ENCODE measurements at places on chromosomes 16 and 17. TPM values are rescaled to one million over a fixed set of nuclear protein-coding genes. Genes with fewer than 3 reads are reported as not detected.
A peak's percentile ranks its signal among the peaks of the same experiment; 100 is the strongest.

PRR15L gene
- not detected for total RNA-seq

ZNF287 gene
- total RNA-seq, result 2.2 TPM

CXCL16 gene
- 20.6 TPM for total RNA-seq

CACNA1G gene
- total RNA-seq, result not detected

PRPF8 gene
- 261 TPM for total RNA-seq

TRAF7 gene
- total RNA-seq, result 98.6 TPM

GDPD3 gene
- 1.5 TPM for total RNA-seq

GRCh38 chr17:79024901-79025737, 1.1 kb downstream of the C1QTNF1 start:
- H3K4me3 ChIP-seq, result no peak overlapping the region
- H3K27ac ChIP-seq, result no peak overlapping the region
- no peak for DNase-seq
- H3K36me3 ChIP-seq, result peaks cover 12% of the 10 kb centered on the region
- H3K27me3 ChIP-seq, result no peaks in the 10 kb centered on the region

DNA sequence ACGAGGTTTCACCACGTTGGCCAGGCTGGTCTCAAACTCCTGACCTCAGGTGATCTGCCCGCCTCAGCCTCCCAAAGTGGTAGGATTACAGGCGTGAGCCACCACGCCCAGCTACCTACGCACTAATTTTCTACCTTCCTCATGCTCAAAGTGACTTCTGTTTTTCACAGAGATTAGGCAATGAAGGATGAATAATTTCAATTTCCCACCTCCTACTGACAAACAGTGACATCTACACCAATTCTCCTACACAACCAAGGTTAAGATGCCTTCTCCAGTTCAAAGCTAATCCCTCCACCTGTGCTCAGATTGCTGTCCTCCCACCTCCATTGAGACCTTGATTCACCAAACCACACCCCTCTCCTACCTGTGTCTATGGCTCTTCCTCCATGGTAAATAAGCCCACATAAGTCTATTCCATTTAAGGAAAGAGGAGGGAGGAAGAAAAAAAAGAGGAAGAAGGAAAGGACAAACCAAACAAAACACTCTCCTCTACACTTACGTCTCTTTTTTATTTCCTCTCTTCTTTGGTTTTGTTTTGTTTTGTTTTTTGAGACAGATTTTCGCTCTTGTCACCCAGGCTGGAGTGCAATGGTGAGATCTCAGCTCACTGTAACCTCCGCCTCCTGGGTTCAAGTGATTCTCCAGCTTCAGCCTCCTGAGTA, 5.5 kb upstream of the MED11 start:
- H3K27ac ChIP-seq, result no peak overlapping the region
- no peaks in the 10 kb centered on the region for H3K36me3 ChIP-seq
- H3K27me3 ChIP-seq, result no peaks in the 10 kb centered on the region
- DNase-seq, result no peak

DNA sequence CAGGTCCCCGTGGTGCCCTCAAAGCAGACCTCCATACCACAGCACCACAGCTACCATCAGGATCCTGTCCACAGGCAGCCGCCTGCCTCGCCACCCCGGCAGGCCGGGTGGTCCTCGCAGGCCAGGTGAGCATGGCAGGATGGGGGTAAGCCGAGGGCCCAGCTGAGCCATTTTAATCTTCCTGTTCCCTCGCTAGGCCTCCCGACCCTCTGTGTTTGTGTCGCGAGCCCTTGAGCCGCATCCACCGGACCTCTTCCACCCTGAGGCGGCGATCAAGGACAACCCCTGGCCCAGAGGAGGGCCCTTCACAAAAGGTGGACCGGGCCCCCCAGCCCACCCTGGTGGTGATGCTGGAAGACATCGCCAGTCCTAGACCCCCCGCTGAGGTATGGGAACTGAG, 2.0 kb downstream of the PRR14 start:
- no peaks in the 10 kb centered on the region for H3K27me3 ChIP-seq
- H3K27ac ChIP-seq, result peak overlapping the region; percentile 70
- peak overlapping the region; percentile 98 for H3K4me3 ChIP-seq
- H3K36me3 ChIP-seq, result peaks cover 52% of the 10 kb centered on the region
- peaks cover 17% of the 10 kb centered on the region for H3K4me1 ChIP-seq
- no peak for DNase-seq

- no peaks in the 10 kb centered on the region for H3K36me3 ChIP-seq
- H3K4me3 ChIP-seq, result no peak overlapping the region
- H3K27ac ChIP-seq, result no peak overlapping the region
- H3K27me3 ChIP-seq, result peaks cover 12% of the 10 kb centered on the region
- no peaks in the 10 kb centered on the region for H3K4me1 ChIP-seq
- DNase-seq, result no peak
Measured at GRCh38 chr17:50311112-50311460, 34.8 kb upstream of the XYLT2 start.

DNA sequence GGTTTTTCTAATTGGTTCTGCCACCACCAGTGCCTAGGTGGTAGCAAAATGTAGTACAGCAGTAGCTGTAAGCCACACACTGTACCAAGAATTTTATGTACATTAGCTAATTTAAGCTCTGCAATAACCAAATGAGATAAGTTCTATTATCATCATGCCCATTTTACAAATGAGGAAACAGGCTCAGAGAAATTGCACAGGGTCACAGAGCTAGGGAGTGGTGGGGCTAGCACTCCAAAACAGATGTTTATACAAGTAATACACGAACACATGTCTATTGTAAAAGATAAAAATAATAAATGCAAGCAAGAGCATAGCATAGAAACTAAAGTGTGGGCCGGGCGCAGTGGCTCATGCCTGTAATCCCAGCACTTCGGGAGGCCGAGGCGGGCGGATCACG, 13.6 kb downstream of the RSAD1 start:
- no peak for DNase-seq
- no peaks in the 10 kb centered on the region for H3K27me3 ChIP-seq
- H3K4me3 ChIP-seq, result no peak overlapping the region

GRCh38 chr16:9846362-9847099, 335.7 kb downstream of the GRIN2A start:
- H3K4me1 ChIP-seq, result no peaks in the 10 kb centered on the region
- H3K4me3 ChIP-seq, result no peak overlapping the region
- no peak overlapping the region for H3K27ac ChIP-seq
- no peak for DNase-seq
- no peaks in the 10 kb centered on the region for H3K27me3 ChIP-seq
- peaks cover 6% of the 10 kb centered on the region for H3K36me3 ChIP-seq

- peaks cover 24% of the 10 kb centered on the region for H3K36me3 ChIP-seq
- no peak overlapping the region for H3K27ac ChIP-seq
- peak; percentile 13 for DNase-seq
- no peaks in the 10 kb centered on the region for H3K27me3 ChIP-seq
- no peaks in the 10 kb centered on the region for H3K4me1 ChIP-seq
Measured at GRCh38 chr17:30858556-30859250, 26.9 kb downstream of the ATAD5 start.

- peaks cover 13% of the 10 kb centered on the region for H3K4me1 ChIP-seq
- no peak overlapping the region for H3K4me3 ChIP-seq
- H3K27me3 ChIP-seq, result no peaks in the 10 kb centered on the region
- no peak overlapping the region for H3K27ac ChIP-seq
- no peaks in the 10 kb centered on the region for H3K36me3 ChIP-seq
Measured at GRCh38 chr17:10117581-10118001, 80.8 kb downstream of the GAS7 start.

DNA sequence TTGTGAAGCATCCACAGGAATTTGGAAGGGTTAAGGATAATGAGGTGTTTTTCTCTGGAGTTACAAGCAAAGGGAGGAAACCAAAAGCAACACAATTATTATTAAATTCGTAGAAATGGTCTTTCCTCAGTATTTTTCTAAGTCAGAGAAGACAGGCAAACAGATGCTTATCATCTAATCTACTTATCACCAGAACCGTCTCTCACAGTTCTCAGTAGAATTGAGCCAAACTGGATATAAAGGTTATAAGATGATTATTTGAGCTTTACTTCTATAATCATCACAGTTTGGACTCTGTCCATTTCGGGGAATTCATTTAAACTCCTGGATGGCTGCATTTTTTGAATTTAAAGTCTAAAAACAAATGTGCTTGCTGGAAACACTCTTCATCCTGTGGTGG, 245.0 kb downstream of the KCNJ2 start:
- peak overlapping the region; percentile 7 for H3K27ac ChIP-seq
- no peak for DNase-seq
- no peaks in the 10 kb centered on the region for H3K27me3 ChIP-seq
- no peak overlapping the region for H3K4me3 ChIP-seq

- H3K36me3 ChIP-seq, result no peaks in the 10 kb centered on the region
- no peak overlapping the region for H3K4me3 ChIP-seq
- no peaks in the 10 kb centered on the region for H3K4me1 ChIP-seq
Measured at GRCh38 chr17:40598619-40599467, 33.6 kb upstream of the CCR7 start.

DNA sequence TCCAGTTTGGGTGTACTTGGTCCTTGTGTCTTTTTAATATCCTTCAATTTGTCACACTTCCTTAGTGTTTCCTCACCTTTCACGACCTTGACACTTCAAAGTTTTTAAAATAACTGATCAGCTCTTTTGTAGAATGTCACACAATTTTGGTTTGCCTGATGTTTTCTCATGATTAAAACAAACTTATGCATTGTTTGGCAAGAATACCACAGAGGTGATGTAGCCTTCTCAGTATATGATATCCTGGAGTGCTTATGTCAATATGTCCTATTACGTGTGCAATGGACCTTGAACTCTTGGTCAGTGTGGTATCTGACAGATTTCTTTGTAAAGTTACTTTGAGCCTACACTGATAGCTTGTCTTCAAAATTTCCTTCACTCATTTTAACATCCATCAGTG, 297.4 kb downstream of the CNTNAP4 start:
- H3K27me3 ChIP-seq, result no peaks in the 10 kb centered on the region
- no peaks in the 10 kb centered on the region for H3K36me3 ChIP-seq
- H3K4me3 ChIP-seq, result no peak overlapping the region
- no peak overlapping the region for H3K27ac ChIP-seq
- DNase-seq, result no peak

GRCh38 chr17:46163929-46164594, 29.2 kb downstream of the KANSL1 start:
- peaks cover 52% of the 10 kb centered on the region for H3K4me1 ChIP-seq
- peak overlapping the region; percentile 4 for H3K27ac ChIP-seq
- H3K4me3 ChIP-seq, result no peak overlapping the region
- H3K36me3 ChIP-seq, result peaks cover 36% of the 10 kb centered on the region
- H3K27me3 ChIP-seq, result no peaks in the 10 kb centered on the region

DNA sequence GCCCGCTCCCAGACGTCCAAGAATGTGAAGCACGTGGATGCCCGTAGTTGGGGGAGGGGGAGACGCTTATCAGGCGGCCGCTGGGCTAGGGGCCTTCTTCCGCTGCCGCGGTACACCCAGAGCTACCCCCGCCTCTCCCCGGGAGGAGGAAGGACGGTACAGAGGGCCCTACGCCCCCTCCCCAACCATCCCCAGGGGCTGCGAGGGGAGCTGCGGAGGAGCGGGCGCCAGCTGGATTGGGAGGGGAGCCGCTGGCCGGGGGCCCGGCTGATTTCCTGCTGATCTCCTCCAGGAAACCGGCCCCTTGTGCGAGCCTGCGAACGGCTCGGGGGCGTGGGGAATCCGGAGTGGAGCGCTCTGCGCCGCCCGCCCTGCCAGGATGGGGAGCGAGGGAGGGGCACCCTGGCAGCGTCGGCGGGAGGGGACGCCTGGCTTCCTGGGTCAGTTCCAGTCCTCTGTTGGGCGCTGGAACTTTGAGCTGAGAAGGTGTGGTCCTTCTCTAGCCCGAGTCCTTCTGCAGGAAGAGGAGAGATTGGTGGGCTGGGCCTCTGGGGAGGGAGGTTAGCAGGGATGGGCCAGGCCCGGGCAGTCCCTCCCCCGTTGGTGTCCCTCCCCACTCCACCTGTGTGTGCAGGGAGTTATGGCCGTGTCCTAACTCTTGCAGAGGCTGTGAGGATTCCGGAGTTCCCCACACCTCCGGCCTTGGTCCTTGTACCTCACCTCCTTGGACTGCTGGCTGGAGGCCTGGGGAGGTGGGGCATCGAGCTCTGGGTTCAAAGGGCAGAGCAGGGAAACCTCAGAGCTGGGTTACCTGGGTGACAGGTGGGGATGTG, 19.2 kb downstream of the GJD3 start:
- H3K4me1 ChIP-seq, result peaks cover 53% of the 10 kb centered on the region
- peak; percentile 70 for DNase-seq
- no peaks in the 10 kb centered on the region for H3K36me3 ChIP-seq
- H3K4me3 ChIP-seq, result peak overlapping the region; percentile 61

Measured in MCF 10A (cell line).